ENCODE measurements at places on chromosomes 4 and X.

GRCh38 chr4:113539408-113539807, 222.1 kb downstream of the CAMK2D start:
- no peak for DNase-seq

GRCh38 chr4:96227515-96227914, 387.6 kb downstream of the PDHA2 start:
- no peak for DNase-seq

DNA sequence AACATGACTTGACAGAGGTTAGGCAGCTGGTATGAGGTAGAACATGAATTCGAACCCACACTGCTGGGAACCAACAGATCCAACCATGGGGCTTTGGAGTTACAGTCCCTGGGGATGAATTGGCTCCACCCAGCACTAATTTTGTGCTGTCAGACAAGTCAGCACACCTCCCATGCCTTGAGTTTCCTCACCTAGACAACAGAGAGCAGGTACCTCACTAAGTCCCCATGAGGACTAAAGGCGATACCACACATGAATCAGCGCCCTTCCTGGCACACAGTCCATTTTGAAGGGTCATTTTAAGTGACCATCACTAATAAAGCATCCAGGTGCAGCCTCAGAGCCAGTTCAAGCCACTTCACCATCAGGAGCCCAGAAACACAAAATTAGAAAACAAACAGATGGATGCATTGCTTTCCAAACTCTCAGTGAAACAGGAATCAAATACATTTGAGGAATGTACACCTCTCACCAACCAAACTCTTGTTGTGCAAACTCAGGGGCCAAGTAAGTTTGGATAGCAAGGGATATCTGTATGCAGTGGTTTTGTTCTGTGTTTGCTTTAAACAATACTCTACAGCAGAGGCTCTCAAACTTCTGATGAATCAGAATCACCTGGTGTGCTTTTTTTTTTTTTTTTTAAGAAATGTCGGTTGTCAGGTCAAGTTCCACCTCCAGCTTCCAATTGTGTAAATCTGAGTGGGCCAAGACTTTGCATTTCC, 10.1 kb downstream of the IDS start:
- no peak for DNase-seq

GRCh38 chrX:53242310-53242709, 17.3 kb upstream of the KDM5C start:
- DNase-seq = no peak

GRCh38 chr4:153189016-153189801, 15.0 kb upstream of the TRIM2 start:
- DNase-seq = no peak

DNA sequence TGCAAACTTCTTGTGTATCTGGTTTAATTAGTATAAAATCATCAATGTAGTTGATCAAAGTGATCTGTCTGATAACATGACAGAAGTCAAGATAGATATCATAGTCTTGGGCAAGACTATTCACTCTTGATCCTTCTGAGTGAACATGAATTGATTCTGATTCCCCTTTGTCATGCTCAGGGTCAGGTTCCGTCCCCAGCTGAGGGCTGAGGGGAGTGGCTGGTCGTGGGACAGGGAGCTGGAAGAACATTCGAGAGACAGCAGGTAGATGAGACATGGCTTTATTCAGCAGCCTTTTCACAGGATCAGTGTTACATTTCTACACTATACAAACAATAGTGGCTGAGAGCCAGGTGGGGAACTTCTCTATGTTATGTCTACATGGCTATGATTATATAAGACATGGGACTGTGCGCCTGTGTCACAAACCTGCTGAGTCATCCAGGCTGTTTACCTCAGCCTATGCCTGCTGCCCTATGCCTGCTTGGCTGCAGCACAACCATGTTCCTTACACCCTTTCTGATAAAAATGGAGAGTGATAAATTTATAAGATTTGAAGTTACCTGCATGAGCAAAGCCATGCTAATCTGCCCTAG, 586.9 kb upstream of the NR3C2 start:
- DNase-seq = no peak

- peak; percentile 2 for DNase-seq
These were observed 137.2 kb downstream of the FNIP2 start for GRCh38 chr4:158906073-158906472.

- DNase-seq = no peak
These were observed 113.2 kb downstream of the CRLF2 start for GRCh38 chrX:1099146-1099770.

GRCh38 chrX:96563646-96564045, 121.0 kb upstream of the DIAPH2 start:
- no peak for DNase-seq

- DNase-seq = no peak
These were observed 291.3 kb downstream of the GUCY2F start for GRCh38 chrX:109190542-109190941.

GRCh38 chr4:173288296-173288695, 45.9 kb downstream of the HMGB2 start:
- peak; percentile 10 for DNase-seq

DNA sequence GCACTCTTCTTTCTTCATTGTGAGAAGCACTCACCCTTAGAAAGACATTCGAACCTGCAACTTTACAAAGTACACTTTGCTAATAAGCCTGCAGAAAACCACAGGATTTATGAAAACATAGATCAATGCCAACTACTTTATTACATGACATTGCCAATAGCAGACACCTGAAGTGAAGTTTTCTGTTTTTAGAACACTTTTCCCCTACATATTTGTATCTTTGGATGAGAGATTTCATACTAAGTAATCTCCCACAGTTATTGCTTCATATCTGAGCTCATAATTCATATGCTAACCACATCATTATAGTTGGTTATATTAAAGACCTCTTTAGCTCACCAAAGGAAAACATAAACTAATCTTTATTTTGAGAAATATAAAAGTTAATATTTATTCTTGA, 276.5 kb upstream of the CTSO start:
- DNase-seq = no peak

DNA sequence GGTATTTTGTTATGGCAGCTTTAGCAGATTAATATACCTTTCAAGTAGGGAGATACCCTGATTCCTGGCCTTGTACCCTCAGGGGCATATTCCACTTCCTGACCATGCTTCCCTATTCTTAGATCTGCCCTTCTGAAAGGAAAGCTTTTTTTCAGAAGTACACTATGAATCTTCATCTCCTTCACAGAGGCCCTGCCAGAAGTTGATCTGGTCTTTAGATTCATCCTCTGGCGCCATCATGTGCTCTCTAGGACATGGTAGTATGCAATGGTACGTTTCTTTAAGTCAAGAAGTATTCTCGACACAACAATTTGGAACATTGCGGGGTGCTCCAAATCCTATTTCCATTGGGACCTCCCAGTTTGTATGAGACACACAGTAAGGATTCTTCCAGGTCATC, 39.6 kb upstream of the DIPK2B start:
- no peak for DNase-seq

DNA sequence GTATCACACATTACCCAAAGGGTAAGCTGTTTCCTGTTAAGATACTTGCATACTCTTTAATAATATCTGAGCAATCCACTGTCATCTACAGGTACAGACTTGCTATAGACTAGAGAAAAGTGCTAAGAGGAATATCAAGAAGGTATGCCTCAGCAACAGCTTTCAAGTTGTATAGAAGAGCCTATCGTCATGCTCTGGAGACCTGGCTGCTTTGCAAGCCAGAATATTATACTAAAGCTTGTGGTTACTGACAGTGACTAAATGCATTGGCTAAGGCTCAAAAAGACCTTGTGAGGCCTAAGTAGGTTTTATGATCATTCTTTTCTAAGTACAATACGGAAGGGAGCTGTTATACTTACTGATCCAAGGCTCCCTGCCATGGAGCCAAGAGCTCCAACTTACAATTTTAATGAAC, 11.3 kb downstream of the LAMP2 start:
- DNase-seq = no peak

- DNase-seq = no peak
These were observed 150.3 kb upstream of the RASGEF1B start for GRCh38 chr4:81622028-81622427.

DNA sequence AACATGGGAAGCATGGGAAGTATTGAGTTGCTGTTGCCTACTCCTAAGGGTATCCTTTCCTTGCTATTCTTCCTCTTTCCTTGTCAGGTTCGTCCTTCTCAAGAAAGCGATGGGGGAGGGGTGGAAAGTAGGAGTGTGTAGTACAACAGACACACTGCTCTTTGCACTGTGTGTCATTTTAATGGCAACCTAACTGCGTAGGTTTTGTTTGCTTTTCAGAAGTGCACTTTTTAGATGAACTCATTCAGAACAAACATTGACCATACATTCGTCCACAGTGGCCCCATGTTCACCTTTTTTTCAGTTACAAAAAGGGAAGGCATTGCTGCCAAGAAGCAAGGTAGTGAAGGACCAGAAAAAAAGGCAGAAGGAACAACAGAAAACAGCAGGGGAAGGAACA, 10.2 kb upstream of the YIPF6 start:
- DNase-seq = no peak

DNA sequence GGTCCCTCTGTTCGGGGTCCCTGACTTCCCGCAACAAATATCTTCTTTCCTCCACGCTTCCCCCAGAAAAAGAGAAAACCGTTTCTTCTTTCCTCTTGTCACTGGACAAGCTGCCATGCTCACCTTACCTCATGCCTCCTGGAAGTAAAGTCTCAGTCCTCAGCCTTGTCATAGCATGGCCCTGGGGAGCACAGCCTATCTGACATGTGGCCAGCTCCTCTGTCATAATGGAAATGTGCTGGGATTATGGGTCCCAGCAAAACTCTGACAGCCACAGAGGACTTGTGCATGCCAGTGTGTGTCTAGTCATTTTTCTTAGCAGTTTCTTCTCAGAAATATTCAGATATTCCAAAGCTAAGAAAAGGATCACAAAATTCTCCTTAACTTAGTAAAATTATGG, 122.4 kb downstream of the AASDH start:
- DNase-seq = no peak

- no peak for DNase-seq
These were observed 73.7 kb downstream of the TBL1X start for GRCh38 chrX:9538544-9539045.

GRCh38 chr4:168723020-168723419, 226.2 kb downstream of the PALLD start:
- no peak for DNase-seq

DNA sequence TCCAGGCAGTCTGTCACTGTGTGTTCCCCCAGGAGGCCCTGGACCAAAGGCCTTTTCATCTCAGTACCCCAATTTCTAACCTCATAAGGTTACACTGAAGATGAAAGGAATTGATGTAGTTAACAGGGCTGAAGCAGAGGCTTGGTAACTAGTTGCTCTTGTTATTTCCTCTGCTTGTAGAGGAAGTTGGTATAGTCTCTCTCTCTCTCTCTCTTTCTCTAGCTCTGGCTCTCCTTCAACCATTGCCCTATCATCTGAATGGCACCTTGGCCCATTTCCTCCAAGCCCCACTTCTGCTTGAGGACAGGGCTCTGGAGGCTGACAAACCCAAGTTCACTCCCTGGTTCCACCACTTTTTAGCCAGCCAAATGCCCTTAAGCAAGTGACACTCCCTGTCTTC, 96.1 kb downstream of the MAMLD1 start:
- no peak for DNase-seq

DNA sequence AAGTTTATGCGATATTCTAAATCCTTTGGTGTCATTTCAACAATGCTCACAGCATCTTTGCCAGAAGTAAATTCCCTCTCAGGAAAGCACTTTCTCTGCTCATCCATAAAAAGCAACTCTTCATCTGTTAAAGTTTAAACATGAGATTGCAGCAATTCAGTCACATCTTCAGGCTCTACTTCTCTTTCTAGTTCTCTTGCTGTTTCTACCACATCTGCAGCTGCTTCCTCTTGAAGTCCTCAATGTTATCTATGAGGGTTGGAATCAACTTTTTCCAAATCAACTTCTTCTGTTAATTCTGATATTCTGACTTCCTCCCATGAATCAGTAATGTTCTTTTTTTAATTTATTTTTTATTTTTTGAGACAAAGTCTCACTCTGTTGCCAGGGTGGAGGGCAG, 100.9 kb downstream of the LCORL start:
- no peak for DNase-seq

GRCh38 chr4:185205697-185206342, 2.0 kb upstream of the CFAP97 start:
- no peak for DNase-seq

- DNase-seq = no peak
These were observed 625.4 kb upstream of the GALNT7 start for GRCh38 chr4:172543249-172543648.

DNA sequence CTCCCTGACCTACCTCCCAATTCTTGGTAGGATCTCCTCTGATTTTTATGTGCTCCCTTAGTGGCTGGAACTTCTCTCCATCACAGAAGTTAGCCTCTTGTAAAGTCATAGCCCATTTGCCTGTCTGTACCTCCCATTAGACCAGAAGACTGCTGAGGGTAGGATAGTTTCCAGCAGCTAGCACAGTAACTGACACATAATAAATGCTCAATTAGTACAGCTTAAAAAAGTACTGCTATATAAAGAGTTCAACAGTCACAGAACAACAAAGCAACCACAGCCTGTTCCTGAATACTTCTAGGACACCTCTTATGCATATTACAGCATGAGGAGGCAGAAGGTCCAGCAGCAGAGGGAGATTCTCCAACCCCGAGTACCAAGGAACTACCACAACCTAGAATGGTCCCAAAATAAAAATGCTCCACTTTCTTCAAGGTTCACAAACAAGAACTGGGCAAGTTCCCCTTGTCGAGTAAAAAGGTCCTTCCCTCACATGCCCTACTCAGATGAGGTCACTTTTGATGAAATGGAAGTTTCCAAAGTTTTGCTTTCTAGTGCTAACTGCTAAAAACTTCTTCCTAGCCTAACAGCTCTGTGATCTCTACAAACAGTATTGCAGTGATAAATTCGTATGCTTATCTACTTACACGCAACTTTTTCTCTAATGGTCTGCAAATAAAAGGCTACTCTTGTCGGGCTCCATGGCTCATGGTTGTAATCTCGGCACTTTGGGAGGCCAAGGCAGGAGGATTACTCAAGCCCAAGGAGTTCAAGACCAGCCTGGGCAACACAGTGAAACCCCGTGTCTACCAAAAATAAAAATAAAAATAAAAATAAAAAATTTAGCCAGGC, 12.8 kb downstream of the MECP2 start:
- no peak for DNase-seq

GRCh38 chrX:9706421-9706820, 59.2 kb downstream of the GPR143 start:
- DNase-seq = no peak

All from effector memory CD4-positive, alpha-beta T cell (primary cell).